Activated CD8-positive, alpha-beta T cell treated with anti-CD3 and anti-CD28 coated beads, Interleukin-2, amount 10 ng/mL, durations not matched to agents 7 days and 5 days (primary cell): ENCODE measurements at places on chromosomes 16 and 17. TPM values are rescaled to one million over a fixed set of nuclear protein-coding genes. Genes with fewer than 3 reads are reported as not detected.

Gene TBX2
- total RNA-seq = not detected

Gene KRTAP9-2
- not detected for total RNA-seq

Gene ACSM2A
- not detected for total RNA-seq

Gene DOC2A
- total RNA-seq = 0.34 TPM

Gene HNF1B
- total RNA-seq = not detected

Gene RPA1
- total RNA-seq = 325 TPM

Gene CTRB1
- not detected for total RNA-seq

Gene VPS9D1
- 7.5 TPM for total RNA-seq

Gene TEX14
- total RNA-seq = 0.18 TPM

Gene GPR142
- not detected for total RNA-seq

Gene SDR42E2
- total RNA-seq = not detected

Gene C16orf96
- 0.13 TPM for total RNA-seq

Gene CD79B
- 22.5 TPM for total RNA-seq

Gene IRX6
- not detected for total RNA-seq

Gene MRPS7
- total RNA-seq = 62.1 TPM

Gene ATP1B2
- total RNA-seq = not detected

Gene NOXO1
- total RNA-seq = not detected

Gene SGCA
- not detected for total RNA-seq

Gene GINS3
- 18.0 TPM for total RNA-seq

Gene B4GALNT2
- total RNA-seq = not detected

Gene NTN1
- total RNA-seq = not detected

Gene OR1A1
- not detected for total RNA-seq

Gene PIMREG
- 17.1 TPM for total RNA-seq
